ENCODE measurements at places on chromosomes 1 and 21. TPM values are rescaled to one million over a fixed set of nuclear protein-coding genes. Genes with fewer than 3 reads are reported as not detected.

DNA sequence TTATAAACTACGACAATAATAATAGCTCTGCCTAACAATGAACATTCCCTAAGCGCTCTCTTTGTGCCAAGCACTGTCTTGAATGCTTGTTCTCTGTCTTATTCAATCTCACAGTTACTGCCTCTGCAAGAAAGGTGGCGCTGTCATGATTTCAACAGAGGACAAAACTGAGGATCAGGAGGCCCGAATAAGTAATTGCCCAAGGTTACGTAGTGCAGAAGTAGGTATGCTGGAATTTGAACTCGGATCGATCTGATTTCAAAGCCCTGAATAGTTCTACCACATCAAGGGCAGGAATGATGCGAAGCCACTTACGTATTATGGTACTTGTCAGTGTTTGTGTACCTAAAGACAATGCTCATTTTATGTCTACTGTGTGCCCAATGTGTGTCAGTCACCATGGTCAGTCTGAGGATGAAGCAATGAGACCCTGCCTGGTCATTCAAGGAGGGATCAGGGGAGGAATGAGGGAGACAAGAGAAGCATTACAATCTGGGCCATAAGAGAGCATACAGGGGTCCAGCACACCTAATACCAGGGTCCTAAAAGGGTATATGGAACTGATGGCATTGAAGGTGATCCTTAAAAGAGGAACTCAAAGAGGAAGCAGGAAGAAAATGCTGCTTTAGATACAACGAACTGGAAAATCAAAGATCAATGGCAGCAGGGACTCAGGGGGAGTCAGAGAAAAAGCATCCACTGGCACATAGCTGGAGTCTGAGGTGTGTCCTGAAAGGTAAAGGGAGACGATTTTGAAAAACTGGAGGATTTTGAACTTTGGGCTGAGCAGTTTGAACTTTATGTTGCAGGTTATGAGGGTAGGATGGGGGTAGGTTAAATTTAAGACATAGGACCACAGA lies 389.2 kb downstream of the PLPP3 start:
- no peaks in the 10 kb centered on the region for H3K27me3 ChIP-seq
- H3K27ac ChIP-seq = no peak overlapping the region
- no peaks in the 10 kb centered on the region for H3K36me3 ChIP-seq
- no peak for DNase-seq

The ST6GALNAC5 gene
- 3.4 TPM for total RNA-seq

DNA sequence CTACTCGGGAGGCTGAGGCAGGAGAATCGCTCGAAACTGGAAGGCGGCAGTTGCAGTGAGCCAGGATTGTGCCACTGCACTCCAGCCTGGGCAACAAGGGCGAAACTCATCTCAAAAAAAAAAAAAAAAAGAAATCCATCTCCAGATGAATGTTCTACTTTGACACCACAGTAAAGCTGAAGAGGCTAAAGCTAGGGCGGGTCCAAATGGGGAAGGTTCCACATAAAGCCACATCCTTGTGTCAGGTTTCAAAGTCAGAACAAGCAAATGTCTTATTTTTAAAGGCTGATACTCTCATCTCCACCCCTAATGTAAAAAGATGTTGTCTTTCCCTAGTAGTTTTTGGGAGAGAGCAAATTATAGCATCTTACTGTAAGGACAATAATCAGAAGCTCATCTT lies 4.4 kb upstream of the WARS2 start:
- no peak for DNase-seq
- H3K27me3 ChIP-seq = no peaks in the 10 kb centered on the region
- no peak overlapping the region for H3K27ac ChIP-seq
- no peak overlapping the region for H3K4me3 ChIP-seq
- H3K36me3 ChIP-seq = 0 out of 2 replicates have a peak, but pooled peaks cover 2% of the 10 kb centered on the region
- H3K4me1 ChIP-seq = peaks cover 3% of the 10 kb centered on the region

GRCh38 chr1:232581932-232582331 lies 48.0 kb downstream of the SIPA1L2 start:
- H3K4me1 ChIP-seq = peaks cover 2% of the 10 kb centered on the region
- no peak overlapping the region for H3K4me3 ChIP-seq
- no peak overlapping the region for H3K27ac ChIP-seq
- H3K27me3 ChIP-seq = no peaks in the 10 kb centered on the region

DNA sequence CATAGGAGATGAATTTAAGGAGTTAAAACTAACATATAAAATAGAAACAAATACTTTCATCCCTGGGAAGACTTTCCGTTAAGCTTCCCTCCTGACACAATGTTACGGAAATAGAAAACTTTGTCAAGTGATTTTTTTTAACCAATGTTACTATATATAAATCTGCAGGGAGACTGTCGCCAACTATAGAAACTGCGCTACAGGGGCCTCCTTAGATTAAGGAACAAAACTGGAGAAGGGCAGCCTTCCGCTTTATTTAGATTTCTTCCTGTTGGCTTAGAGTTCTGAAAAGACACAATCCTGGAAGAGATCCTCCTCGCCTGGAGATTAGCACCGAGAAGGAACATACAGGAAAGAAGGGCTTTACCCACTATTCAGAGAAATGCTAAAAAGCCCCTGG lies 1.5 kb downstream of the MGST3 start:
- peak overlapping the region; percentile 74 for H3K4me3 ChIP-seq
- peak; percentile 4 for DNase-seq
- H3K27me3 ChIP-seq = no peaks in the 10 kb centered on the region
- H3K36me3 ChIP-seq = peaks cover 3% of the 10 kb centered on the region
- H3K4me1 ChIP-seq = peaks cover 4% of the 10 kb centered on the region

DNA sequence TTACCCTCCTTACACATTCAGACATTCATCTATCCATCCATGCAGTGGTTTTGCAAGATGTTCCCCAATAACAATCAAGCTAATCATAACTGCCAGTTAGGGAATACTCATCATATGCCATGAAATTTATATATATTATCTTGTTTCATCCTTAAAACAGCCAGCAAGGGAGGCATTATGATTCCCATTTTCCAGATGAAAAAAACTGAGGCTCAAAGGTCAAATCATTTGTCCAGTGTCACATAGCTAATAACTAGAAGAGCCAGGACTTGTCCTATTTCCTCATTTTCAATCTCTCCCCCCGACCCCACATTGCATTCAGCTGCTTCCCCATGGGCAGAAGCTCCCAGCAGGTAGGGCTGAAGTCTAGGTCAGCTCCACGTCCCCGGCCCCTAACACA lies 7.0 kb upstream of the COL8A2 start:
- H3K27me3 ChIP-seq = no peaks in the 10 kb centered on the region
- peaks cover 3% of the 10 kb centered on the region for H3K36me3 ChIP-seq
- peaks cover 24% of the 10 kb centered on the region for H3K4me1 ChIP-seq
- no peak for DNase-seq
- no peak overlapping the region for H3K27ac ChIP-seq

The SMCP gene
- not detected for total RNA-seq

The FNDC5 gene
- 1.7 TPM for total RNA-seq

The FNBP1L gene
- total RNA-seq = 24.4 TPM

DNA sequence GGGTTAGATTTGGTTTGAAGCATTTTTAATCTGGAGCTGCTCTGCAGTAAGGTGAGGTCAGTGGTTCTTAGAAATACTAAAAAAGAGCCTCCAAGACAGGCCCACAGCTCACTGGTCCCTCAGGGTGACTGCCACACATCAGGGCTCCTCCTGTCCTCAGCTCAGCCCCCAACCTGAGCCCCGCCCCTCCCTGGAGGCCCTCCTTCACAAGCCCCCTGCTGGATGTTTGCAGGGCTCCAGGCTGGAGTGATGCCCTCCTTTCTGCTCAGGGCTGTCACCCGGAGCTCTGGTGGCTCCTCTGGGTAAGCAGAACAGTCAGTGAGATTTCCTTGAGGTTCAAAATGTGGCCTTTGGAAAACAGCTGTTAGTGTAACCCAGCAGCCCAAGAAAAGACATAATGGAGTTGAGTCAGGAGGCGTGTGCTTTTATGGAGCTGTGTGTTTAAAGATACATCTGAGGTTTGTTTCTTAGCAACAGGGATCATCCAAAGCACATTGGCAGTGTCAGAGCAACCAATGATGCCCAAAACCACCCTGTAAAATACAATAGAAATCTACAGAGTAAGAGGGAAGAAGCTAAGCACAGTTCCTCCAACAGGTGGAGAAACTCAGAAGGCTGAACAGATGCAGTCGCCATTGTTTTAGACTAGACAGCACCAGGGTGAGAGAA lies 21.4 kb downstream of the STUM start:
- DNase-seq = no peak
- no peaks in the 10 kb centered on the region for H3K36me3 ChIP-seq

DNA sequence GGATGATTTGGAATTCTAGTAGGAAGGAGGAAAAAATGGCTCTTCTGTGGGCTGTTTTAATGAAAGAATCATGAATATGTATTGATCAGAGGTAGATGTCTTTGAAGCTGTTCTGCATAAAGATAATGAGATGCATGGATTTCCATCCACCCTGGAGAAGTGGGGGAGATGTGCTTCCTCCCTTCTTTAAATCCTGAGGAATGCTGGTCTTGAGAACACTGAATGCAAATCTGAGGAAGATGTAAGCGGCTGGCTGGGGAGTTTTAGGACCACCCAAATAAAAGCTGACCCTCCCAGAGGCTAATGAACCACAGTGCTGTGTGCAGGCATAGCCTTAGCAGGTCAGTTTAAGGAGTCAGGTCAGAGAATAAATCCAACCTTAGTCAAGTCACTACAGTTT lies 37.3 kb downstream of the ZMYND12 start:
- H3K4me3 ChIP-seq = no peak overlapping the region
- H3K27me3 ChIP-seq = peaks cover 37% of the 10 kb centered on the region
- H3K36me3 ChIP-seq = no peaks in the 10 kb centered on the region

DNA sequence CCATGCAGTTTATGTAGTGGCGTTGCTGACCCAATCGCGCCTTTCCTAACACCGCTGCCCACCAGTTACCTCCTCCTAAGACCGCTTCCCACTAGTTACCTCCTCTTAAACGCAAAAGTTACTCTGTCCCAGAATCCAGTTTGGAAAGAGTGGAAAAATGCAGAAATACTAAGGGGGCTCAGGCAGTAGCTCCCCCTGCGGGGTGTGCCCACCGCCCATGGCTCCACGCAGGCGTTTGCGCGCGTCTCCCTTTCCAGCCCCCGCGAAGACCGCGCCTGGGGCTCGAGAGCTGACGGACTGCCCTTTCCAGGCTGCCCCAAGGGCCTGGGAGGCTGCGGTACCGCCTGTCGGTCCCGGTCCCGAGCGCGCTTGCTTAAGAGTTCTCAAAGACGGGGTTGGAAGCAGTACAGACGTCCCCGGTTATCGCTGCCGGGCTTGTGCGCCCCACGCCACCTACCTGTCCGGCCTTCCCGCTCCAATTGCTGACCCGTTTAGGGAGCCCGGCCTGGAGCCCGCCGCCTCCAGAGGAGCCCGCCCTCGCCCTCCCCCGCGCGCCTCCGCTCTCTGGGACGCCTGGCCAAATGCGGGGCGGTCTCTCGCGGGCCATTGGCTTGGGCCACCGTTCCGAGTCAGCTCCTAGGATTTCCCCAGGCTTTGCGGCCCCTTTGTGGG lies 414.1 kb upstream of the ESRRG start:
- no peaks in the 10 kb centered on the region for H3K4me1 ChIP-seq
- H3K27me3 ChIP-seq = peaks cover 46% of the 10 kb centered on the region
- no peak overlapping the region for H3K27ac ChIP-seq
- no peak overlapping the region for H3K4me3 ChIP-seq
- H3K36me3 ChIP-seq = no peaks in the 10 kb centered on the region

The USP16 gene
- 28.7 TPM for total RNA-seq

GRCh38 chr1:107840725-107841124 lies 124.3 kb downstream of the VAV3 start:
- no peak overlapping the region for H3K27ac ChIP-seq
- no peak overlapping the region for H3K4me3 ChIP-seq
- no peaks in the 10 kb centered on the region for H3K36me3 ChIP-seq
- H3K27me3 ChIP-seq = no peaks in the 10 kb centered on the region
- no peaks in the 10 kb centered on the region for H3K4me1 ChIP-seq

DNA sequence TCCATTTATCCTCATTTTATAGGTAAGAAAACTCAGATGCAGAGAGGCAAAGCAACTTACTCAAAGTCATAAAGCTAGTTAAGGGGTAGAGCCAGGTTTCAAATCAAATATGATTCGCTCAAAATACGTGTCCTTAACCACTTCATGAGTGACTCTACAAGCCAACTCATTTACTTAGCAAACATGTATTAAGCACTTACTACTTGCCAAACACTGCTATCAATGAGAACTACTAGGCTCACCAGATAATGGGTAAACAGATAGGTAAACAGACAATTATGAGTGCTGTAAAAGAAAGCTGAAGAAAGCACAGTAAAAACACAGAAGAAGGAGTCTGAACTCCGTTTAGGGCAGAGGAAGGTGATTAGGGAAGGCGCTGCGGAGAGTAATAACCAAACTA lies 65.9 kb downstream of the WDR64 start:
- H3K4me3 ChIP-seq = no peak overlapping the region
- no peaks in the 10 kb centered on the region for H3K4me1 ChIP-seq
- no peaks in the 10 kb centered on the region for H3K36me3 ChIP-seq

GRCh38 chr1:110091381-110091780 lies 20.9 kb upstream of the UBL4B start:
- DNase-seq = no peak
- no peak overlapping the region for H3K4me3 ChIP-seq
- no peak overlapping the region for H3K27ac ChIP-seq
- H3K36me3 ChIP-seq = no peaks in the 10 kb centered on the region

The SLC66A1 gene
- total RNA-seq = 7.5 TPM

DNA sequence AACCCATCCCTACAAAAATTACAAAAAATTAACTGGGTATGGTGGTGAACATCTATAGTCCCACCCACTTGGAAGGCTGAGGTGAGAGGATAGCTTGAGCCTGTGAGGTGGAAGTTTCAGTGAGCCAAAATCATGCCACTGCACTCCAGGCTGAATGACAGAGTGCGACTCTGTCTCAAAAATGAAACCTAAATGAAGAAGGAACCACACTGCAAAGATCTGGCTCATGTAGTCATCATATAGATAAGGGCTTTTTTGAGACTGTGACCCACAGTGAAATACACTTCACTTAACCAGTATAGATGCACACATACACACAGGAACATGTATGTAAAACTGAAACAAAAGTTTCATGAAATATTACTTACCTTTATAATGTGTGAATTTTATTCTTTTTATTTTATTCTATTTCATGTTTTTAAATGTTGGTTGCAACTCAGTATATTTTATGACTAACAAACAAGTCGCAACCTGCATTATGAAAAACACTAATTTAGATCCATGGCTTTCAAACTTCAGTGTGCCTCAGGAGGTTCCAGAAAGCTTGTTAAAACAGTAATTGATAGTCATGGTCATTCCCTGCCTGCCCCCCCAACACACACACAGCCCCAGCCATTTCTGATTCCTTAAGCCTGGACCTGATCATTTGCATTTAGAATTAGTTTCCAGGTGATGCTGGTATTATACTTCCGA lies 189.5 kb downstream of the PATJ start:
- no peaks in the 10 kb centered on the region for H3K27me3 ChIP-seq
- DNase-seq = no peak
- H3K36me3 ChIP-seq = no peaks in the 10 kb centered on the region

The HPDL gene
- total RNA-seq = 0.56 TPM

DNA sequence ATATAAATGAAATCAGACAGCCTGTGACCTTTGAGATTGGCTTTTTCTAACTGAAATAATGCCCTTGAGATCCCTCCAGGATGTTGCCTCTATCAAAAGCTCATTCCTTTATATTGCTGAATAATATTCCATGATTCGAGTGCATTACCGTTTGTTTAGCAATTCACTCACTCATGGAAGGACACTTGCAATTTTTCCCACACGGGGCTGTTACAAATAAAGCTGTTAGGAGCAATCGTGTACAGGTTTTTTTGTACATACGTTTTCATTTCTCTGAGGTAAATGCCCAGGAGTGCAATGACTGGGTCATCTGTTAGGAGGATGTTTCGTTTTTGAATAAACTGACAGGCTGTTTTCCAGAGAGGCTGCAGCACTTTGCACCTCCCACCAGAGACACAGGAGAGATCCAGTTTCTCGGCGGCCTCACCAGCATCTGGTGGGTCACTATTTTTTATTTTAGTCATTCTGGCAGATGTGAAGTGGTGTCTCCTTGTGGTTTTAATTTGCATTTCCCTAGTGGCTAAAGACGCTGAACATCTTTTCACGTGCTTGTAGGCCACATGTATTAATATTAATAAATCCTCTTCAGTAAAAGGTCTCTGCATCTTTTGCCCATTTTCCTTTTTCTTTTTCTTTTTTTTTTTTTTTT lies 11.0 kb downstream of the PRDM15 start:
- H3K4me1 ChIP-seq = 0 out of 2 replicates have a peak, but pooled peaks cover 2% of the 10 kb centered on the region
- H3K27me3 ChIP-seq = no peaks in the 10 kb centered on the region
